Stimulated activated CD8-positive, alpha-beta memory T cell treated with anti-CD3 and anti-CD28 coated beads, Interleukin-12 subunit alpha, Interleukin-12 subunit beta, amount 100 ng/mL, for 4 hours (primary cell): ENCODE measurements at places on chromosomes 3 and 15.

DNA sequence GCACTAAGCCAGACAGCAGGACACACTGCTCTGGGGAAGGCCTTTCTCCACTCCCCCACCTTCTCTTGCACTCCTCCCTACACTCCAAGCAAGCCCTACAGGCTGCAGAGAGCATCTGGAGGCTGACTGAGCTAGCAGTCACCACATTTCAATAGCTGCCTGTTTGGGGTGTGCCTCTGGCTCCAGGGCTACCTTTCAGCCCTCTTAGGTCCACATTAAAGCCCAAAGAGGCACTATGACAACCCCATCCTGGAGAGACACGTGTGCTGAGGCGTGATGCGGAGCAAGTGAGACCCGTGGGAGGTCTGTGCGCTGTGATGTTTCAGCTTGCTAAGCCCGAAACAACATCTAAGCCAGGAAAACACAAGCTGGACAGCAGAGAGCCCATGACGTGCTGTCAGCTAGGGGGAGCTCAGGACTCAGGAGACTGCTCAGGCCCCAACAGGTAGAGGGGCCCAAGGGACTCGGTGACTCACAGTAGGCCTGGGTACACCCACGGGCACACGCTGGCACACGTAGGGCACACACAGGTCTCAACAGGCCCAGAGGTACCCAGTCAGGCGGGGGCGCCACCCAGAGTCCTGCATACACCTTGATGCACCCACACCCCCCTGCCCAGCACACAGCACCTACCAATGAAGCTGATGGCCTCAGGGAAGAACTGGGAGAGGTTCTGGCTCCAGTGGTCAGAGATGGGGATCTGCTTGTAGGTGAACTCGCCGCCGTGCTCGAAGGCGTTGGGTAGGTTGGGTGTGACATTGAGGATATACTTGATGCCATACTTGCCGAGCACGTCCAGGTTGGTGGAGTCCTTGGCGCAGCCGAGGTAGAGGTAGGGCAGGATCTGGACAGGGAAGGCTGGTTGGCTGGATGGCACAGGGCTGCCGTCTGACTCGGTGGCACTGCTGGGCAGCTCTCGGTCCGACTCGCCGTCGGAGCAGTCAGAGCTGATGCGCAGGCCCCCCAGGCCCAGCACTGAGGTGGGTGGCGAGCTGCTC lies 2.8 kb downstream of the DUSP7 start:
- peak; percentile 27 for DNase-seq

DNA sequence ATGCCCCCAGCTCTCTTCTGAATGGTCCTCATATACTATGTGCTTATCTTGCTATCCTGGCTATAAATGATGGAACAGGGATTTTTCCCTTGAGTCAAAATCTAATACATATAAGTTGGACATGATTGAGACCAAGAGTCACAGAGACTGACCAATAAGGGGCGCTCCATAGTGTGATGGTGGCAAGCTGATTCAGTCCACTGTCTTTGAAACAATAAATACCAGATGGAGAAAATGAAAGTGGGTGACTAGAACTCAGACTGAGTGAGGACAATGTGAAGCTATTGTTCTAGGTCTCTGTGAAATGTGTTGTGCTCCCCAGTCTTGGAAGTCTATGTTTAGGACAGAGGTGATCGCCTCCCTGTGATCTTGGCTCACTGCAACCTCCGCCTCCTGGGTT lies 10.6 kb upstream of the FSTL1 start:
- no peak for DNase-seq

DNA sequence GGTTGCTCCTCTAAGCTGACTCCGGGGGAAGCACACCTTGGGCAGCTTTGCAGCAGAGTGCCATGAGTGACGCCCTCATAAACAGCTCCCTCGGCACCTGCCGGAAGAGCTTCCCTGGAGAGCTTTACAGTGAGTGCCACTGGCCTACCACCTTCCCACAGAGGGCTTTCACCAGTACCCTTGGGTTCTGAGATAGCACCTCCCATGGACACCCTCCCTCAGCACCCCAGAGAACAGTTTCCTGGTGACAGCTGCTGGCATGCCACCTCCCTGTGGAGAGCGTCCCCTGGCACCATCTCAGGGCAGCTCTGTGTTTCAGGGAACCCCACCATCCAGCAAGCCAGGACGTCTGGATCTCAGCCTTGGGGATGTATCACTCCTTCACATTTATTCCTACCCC lies 49.1 kb downstream of the RUBCN start:
- no peak for DNase-seq

GRCh38 chr3:32374788-32375595 lies 16.7 kb upstream of the CMTM7 start:
- peak; percentile 24 for DNase-seq

GRCh38 chr3:170062769-170063168 lies 25.0 kb downstream of the GPR160 start:
- DNase-seq: no peak

DNA sequence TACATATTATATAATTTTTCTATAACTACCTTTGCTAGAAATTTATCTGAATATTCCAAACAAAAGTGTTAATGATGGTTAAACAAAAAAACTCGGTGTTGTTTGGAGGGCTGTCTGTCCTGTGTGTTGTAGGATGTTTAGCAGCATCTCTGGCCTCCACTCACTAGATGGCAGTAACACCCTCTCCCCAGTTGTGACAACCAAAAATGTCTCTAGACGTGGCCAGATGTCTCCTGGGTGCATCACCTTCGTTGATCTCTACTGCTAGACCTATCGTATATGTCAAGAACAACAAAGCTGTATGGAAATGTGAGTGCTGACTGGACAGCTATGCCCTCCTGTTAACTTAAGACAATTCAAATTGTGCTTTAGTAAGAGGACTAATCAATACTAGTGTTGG lies 14.1 kb downstream of the ANKRD34C start:
- no peak for DNase-seq

GRCh38 chr3:187773233-187774184 lies 28.2 kb upstream of the BCL6 start:
- no peak for DNase-seq

DNA sequence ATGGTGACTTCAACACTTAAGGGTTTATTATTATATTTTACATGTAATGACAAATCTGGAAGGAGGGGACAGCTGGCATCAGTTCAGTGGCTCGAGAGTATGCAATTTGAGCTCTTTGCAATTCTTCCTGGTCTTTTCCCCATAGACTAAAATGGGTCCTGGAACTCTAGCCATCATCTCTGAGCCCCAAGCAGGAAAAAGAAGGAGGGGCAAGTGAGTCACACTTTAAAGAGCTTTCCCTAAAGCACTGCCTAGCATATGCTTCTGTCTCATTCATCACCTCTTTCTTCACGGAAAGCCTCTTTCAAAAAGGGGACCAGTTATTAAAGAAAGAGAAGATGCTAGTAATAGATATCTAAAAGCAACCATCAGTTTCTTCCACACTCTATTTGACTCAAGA lies 466.3 kb downstream of the ZIC1 start:
- DNase-seq: no peak

- no peak for DNase-seq
Measured at GRCh38 chr15:65275728-65276126, 11.0 kb downstream of the PARP16 start.

GRCh38 chr3:2334921-2335320 lies 236.3 kb downstream of the CNTN4 start:
- DNase-seq: no peak

- DNase-seq: no peak
Measured at GRCh38 chr3:60217156-60217911, 1033.9 kb downstream of the FHIT start.

GRCh38 chr15:48564690-48565089 lies 80.8 kb downstream of the FBN1 start:
- no peak for DNase-seq

DNA sequence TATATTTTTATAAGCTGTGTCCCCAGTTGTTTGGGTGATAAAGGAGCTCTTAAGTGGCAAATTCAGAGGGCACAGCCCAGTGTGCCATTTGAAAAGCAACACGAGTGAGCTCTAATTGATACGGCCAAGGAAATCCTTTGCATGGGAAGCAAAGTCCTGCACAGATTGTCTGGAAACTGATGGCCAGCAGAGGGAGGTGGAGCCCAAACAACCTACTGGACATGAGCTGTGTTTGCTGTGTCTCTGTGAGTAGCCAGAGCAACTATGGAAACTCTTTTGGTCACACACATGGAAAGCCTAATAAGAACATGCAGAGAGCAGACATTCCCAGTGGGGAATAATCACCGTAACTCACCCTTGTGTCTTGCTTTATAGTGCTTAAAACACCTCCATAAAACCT lies 24.4 kb downstream of the ONECUT1 start:
- no peak for DNase-seq

- no peak for DNase-seq
Measured at GRCh38 chr3:159845737-159846136, 142.9 kb upstream of the IL12A start.

DNA sequence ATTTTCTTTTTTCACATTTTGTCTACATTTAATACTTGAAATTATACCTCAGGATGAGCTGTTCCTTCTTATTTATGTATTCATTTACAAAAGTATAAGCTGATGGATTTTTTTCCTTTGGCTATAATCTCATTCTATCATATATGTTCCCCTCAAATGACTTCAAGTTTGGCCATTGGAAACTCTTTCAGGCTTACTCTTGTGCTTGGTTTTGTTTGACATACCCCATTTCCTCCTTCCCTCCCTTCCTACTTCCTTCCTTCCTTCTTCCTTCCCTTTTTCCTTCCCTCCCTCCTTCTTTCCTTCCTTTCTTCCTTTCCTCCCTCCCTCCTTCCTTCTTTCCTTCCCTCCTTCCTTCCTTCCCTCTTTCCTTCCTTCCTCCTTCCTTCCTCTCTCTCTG lies 697.1 kb upstream of the ARPP21 start:
- no peak for DNase-seq

GRCh38 chr3:64023861-64024223 lies 548 bp upstream of the PSMD6 start:
- DNase-seq: no peak

DNA sequence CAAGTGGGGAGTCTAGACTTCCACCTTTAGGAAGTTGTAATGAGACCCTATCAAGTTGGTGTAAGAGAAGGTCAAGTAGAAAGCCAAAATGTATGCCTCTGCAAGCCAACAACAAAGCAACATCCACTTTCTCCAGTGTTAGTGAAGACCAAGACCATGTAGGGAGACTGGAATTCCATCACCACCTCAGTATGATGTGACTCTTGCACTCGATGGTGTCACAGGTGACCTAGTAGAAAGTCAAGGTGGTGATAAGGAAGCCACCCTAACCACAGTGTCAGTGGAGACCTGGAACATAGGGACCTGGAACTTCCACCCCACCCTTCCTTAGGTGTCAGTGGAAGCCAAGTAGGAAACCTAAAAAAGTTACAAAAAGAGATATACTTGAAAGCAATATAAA lies 278.1 kb upstream of the KCNMB2 start:
- DNase-seq: no peak

- DNase-seq: no peak
Measured at GRCh38 chr3:107954845-107955244, 136.0 kb downstream of the CD47 start.

DNA sequence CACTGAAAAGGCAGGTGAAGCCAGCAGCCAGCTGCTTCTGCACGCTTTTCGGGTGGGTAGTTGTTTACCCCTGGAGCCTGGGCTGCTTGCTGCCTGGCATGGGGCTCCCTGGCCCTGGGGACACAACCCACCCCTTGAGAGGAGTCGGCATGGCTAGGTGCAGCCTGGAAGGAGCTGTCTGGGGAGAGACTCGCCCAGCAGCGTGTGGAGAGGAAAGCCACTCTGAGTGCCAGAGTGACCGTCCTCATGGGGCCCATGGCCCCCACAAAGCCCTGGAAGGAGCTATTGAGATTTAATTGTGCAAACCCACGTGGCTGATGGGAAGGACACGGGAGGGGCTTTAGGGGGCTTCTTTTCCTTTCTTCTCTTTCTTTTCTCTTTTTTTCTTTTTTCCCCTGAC lies 137.5 kb downstream of the OPA1 start:
- DNase-seq: no peak

DNA sequence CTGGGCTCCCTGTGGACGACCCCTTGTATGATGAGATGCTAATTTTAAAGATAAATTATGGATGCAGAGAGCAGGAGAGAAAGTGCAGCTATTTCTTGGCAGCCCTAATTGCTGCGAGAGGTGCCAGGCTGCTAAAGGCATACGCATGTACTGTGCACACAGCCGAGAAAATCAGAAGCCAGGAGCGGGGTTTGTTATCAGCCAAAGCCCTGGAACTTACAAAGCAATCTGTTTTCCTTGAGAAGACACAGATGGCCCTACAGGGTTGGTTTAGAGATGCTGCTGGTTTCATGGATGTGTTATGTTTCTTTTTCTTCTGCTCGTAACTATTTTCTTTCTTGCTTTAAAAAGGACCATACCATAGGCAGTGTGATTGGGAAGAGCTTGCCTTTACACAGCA lies 11.7 kb upstream of the CCK start:
- no peak for DNase-seq

- no peak for DNase-seq
Measured at GRCh38 chr3:152208439-152208838, 60.3 kb upstream of the MBNL1 start.

DNA sequence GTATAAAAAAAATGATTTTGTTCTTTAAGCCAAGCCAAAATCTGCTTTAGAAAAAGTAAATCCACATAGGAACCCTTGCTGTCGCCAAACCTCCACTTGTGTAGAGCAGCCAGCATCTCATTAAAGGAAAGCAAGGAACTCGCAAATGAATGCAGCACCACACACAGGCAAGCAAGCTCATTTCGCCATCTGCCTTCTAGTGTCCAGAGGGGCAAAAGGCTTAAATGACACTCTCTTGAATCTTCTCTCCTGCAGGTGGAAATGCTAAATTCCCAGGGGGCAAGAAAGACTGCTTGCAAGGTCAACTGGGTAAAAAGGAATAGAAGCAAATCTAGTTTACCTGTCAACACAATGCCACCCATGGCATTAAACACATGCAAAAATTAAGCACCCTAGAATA lies 2.4 kb downstream of the MB21D2 start:
- DNase-seq: no peak

DNA sequence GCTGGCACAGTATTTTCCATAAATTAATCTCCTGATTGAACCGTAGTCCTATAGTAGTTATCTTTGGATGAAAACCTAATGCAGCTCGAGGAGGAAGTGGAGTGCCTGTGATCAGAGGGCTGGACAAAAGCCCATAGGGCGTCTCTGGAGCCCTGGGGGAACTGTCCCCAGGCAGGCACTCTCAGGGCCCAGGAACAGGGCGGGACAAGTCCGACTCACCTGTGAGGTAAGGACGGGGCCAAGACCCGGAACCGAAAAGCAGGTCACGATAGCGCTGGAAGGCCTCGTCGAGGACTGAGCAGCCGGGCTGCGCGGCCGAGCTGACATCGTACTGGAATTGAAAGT lies 341 bp downstream of the HEXA start:
- no peak for DNase-seq
